IMR-90 (cell line): ENCODE measurements at places on chromosomes 4 and X. TPM values are rescaled to one million over a fixed set of nuclear protein-coding genes. Genes with fewer than 3 reads are reported as not detected.

- DNase-seq, result no peak
Measured at GRCh38 chrX:69815519-69815918, 199.6 kb downstream of the EDA start.

GRCh38 chrX:108064001-108064400 is 19.1 kb downstream of the VSIG1 start:
- DNase-seq, result no peak

DNA sequence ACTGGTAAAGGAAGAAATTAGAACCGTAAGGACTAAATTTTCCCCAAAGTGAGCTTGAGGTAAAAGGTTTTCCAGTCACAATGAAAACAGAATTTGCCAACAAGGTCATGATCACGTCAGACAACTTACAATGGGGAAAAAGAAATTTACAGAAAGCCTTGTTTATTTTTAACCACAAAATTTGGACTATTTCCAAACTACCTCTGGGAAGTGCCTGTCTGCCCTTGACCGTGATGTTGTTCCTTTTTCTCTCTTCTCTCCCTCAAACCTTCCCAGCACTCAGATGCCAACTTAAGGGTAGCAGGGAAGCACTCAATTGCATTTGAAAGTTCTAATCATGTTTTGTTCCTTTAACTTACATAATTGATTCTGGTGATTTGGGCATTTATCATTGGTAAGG is 32.5 kb downstream of the MEPE start:
- no peak for DNase-seq

GRCh38 chrX:24927372-24927771 is 88.4 kb downstream of the ARX start:
- DNase-seq, result no peak

- no peak for DNase-seq
Measured at GRCh38 chr4:74291471-74291870, 16.8 kb upstream of the EPGN start.

DNA sequence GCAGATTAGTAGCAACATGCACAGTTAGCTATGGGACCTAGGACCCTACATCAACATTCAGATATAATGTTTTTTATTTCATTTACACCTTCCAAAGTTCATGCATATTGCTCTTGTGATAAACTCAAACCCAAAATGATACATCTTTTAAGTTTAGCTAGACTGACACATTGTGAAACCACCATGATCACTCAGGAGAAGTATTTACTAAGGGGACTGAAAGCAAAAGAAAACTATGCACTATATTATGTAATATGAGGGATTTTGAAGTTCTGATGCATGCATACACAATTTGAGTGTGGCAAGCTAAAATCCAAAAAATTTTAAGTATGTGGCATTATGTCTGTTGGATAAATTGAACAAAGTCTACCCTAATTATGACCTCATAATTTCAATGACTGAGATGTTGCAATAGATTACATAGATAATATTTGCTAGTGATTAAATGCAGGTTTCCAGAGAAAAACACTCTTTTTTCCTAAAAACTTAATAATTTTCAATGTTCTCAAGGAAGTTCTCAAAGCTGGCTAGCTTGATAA is 914.8 kb upstream of the GRIA3 start:
- no peak for DNase-seq

- DNase-seq, result no peak
Measured at GRCh38 chrX:95675794-95676193, 1008.8 kb upstream of the DIAPH2 start.

GRCh38 chrX:13101441-13102139 is 57.2 kb upstream of the FAM9C start:
- DNase-seq, result peak; percentile 86

POU4F2 gene
- not detected in 2 replicates for polyA plus RNA-seq

TEC gene
- polyA plus RNA-seq, result 0.16 and 0.39 TPM in 2 replicates

GRCh38 chr4:158998624-158999023 is 104.3 kb upstream of the RAPGEF2 start:
- DNase-seq, result no peak

ARSJ gene
- 47.7 and 49.0 TPM in 2 replicates for polyA plus RNA-seq

- DNase-seq, result no peak
Measured at GRCh38 chrX:145213504-145213903, 33.8 kb upstream of the SPANXN1 start.

DNA sequence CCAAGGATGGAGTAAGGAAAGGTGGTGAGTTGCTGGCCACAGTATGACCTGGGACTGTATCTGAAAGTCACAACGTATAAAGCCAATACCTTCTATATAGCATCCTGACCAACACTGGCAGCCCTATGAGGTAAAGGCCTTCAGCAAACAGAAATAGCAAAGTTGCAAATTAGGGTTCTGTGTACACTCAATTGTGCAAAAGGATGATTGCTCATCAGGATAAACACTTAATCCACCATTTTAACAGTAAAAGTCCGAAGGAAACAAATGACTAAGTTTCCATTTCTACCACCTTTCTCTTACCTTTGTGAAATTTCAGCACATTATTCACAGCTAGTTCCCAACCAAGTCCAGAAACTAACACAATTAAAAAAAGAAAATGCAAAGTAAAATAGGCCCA is 1.4 kb upstream of the FNIP2 start:
- no peak for DNase-seq

DNA sequence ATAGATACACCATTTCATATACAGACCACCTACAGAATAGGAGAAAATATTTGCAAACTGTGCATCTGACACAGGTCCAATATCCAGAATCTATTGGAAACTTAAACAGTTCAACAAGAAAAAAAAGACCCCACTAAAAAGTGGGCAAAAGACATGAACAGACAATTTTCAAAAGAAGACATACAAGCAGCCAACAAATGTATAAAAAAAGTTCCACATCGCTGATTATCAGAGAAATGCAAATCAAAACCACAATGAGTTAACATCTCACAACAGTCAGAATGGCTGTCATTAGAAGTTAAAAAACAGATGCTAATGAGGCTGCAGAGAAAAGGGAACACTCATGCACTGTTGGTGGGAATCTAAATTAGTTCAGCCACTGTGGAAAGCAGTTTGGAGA is 36.8 kb downstream of the KIAA0232 start:
- no peak for DNase-seq

COL4A6 gene
- 0.69 and 0.74 TPM in 2 replicates for polyA plus RNA-seq

SPACA5B gene
- polyA plus RNA-seq, result not detected in 2 replicates

UGT2B15 gene
- not detected in 2 replicates for polyA plus RNA-seq

DNA sequence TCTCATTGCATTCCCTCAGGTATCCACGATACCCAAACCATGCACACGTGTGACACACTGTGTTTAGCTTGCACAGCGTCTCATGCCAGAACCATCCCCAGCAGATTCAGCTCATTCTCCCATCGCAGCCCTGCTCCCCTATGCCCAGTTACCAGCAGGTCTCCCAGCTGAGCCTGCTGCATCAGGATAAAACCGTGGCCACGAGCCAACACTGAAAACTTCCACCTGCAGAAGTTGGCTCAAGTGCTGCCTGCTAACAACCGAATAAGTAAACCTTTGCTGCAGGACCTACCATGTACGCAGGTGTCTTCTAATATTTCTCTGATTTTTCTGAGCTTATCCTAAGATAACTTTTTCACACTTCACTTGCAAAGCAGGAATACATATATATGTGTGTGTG is 120.4 kb upstream of the STS start:
- no peak for DNase-seq

GRCh38 chr4:102454981-102455685 is 46.0 kb upstream of the NFKB1 start:
- DNase-seq, result no peak

GRCh38 chrX:10902001-10902400 is 209.1 kb upstream of the HCCS start:
- peak; percentile 65 for DNase-seq

CCDC110 gene
- polyA plus RNA-seq, result 0.37 and 0.46 TPM in 2 replicates

DNA sequence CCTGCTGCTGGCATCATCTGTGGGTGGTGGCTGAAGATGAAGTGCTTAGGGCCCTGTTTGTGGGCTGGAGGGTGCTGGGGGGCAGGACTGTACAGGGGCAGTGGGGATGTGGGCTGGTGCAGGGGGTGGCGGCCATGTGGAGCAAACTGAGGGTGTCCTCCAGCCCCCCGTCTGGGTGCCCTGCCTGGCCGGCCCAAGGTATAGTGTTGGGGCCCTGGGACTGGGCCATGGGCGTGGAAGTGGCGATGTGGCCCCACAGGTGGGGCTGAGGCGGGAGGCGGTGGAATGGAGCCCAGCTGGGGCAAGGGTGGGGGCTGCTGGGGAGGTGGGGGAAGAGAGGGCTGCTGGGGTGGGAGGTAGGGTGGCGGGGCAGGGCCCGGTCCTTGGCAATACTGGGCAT is 9.5 kb upstream of the KDM5C start:
- DNase-seq, result no peak

DNA sequence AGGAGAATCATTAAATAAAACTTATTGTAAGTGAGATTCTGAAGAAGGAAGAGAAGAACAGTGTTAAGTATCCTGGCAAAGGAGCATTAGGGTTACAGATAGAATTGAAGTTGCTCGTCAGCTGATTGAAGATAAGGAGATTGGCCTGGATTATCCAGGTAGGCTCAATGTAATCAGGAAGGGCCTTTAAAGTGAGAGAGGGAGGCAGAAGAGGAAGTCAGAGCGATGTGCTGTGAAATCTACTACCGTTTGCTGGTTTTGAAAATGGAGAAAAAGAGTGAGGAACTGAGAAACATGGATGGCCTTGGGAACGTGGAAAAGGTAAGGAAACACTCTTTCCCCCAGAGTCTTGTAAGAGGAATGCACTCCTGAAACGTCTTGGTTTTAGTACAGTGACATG is 245.7 kb downstream of the ANTXR2 start:
- DNase-seq, result no peak

DIAPH2 gene
- 3.4 and 3.6 TPM in 2 replicates for polyA plus RNA-seq

MRFAP1 gene
- polyA plus RNA-seq, result 268 and 279 TPM in 2 replicates

- peak; percentile 19 for DNase-seq
Measured at GRCh38 chrX:103823591-103823990, 8.5 kb downstream of the RAB9B start.

- peak; percentile 56 for DNase-seq
Measured at GRCh38 chr4:139392797-139393196, 61.1 kb upstream of the RAB33B start.

GRCh38 chrX:15146515-15146914 is 123.4 kb downstream of the ASB9 start:
- no peak for DNase-seq

- DNase-seq, result no peak
Measured at GRCh38 chr4:42819863-42820514, 72.5 kb upstream of the GRXCR1 start.

ADGRL3 gene
- polyA plus RNA-seq, result 0.46 TPM in 2 replicates

GRCh38 chrX:102840871-102841705 is 96.0 kb upstream of the RAB40AL start:
- DNase-seq, result peak; percentile 34

VCX3B gene
- not detected in 2 replicates for polyA plus RNA-seq

- DNase-seq, result no peak
Measured at GRCh38 chrX:66074920-66075879, 35.3 kb upstream of the VSIG4 start.

- no peak for DNase-seq
Measured at GRCh38 chr4:151428346-151428745, 19.4 kb downstream of the FHIP1A start.

- DNase-seq, result no peak
Measured at GRCh38 chrX:86104526-86104925, 43.7 kb upstream of the DACH2 start.

- DNase-seq, result no peak
Measured at GRCh38 chr4:161937596-161937995, 226.2 kb downstream of the FSTL5 start.

DNA sequence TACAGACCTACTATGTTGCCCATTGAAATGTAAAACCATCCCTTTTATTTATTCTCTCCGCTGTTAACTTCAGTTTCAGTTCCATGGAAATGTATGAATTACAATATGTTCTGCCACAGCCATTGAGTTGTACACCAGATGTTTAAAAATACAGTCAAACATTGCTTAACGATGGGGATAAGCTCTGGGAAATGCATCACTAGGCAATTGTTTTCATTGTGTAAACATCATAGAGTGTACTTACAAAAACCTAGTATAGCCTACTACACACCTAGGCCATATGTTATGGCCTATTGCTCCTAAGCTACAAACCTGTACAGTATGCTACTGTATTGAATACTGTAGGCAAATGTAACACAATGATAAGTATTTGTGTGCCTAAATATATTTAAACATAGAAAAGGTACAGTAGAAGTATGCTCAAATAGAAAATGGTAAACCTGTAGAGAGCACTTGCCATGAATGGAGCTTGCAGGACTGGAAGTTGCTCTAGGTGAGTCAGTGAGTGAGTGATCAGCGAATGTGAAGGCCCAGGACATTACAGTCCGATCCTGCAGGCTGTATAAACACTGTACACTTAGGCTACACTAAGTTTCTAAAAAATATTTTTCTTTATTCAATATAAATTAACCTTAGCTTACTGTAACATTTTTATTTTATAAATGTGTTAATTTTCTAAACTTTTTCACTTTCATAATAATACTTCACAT is 2.7 kb upstream of the PF4V1 start:
- peak; percentile 17 for DNase-seq

DNA sequence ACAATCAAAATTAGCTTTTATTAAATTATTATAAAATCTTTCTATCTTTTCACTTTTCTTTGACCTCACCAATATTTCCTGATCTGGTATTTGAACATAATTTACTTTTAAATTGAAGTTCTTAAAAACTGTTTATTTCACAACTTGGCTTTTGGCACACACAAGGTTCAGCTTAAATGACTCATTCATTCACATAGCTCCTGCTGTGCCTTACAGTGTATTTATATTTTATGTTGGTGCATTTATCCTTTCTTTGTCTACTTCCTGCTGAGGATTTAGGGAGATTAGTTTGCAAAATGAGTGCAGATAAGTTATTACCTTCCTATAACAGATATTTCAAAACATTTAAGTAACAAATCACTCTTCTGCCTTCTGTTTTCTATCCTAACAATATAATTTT is 430.6 kb downstream of the DTHD1 start:
- no peak for DNase-seq

DNA sequence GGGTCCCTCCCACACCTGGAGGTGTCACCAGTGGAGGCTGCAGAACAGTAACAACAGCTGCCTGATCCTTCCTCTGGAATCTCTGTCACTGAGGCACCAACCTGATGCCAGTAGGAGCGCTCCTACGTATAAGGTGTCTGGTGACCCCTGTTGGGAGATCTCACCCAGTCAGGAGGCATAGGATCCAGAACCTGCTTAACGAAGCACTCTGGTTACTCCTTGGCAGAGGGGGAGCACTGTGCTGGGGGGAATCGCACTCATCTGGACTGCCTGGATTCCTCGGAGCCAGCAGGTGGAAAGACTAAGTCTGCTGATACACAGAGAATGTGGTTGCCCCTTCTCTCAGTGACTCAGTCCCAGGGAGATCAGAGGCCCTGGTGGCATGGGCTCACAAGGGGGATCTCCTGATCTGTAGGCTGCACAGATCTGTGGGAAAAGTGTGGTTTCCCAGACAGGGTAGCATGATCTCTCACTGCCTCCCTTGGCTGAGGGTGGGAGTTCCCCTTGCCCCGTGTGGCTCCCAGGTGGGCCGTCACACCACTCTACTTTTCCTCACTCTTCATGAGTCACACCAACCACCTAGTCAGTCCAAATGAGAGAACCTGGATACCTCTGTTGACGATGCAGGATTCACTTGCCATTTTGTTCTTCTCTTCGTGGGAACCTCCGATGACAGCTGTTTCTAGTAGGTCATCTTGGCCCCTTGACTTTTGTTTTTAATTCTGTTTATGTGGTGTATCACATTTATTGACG is 305.9 kb downstream of the IDS start:
- DNase-seq, result no peak

- peak; percentile 42 for DNase-seq
Measured at GRCh38 chr4:25860586-25861279, 2.1 kb downstream of the SEL1L3 start.

AFM gene
- not detected in 2 replicates for polyA plus RNA-seq

CLIC2 gene
- 0.07 TPM in 1 of 2 replicates, not detected in the other for polyA plus RNA-seq
